ENCODE measurements at places on chromosomes 1 and 21. TPM values are rescaled to one million over a fixed set of nuclear protein-coding genes. Genes with fewer than 3 reads are reported as not detected.

The ERVH48-1 gene
- 0.07 TPM for total RNA-seq

- no peak overlapping the region for H3K27ac ChIP-seq
- H3K4me3 ChIP-seq = no peak overlapping the region
- DNase-seq = peak; percentile 65
- H3K27me3 ChIP-seq = peaks cover 18% of the 10 kb centered on the region
- no peaks in the 10 kb centered on the region for H3K36me3 ChIP-seq
- H3K4me1 ChIP-seq = peaks cover 3% of the 10 kb centered on the region
Measured at GRCh38 chr1:29120947-29121485, 2.7 kb downstream of the TMEM200B start.

The RAB3B gene
- total RNA-seq = 2.7 TPM

DNA sequence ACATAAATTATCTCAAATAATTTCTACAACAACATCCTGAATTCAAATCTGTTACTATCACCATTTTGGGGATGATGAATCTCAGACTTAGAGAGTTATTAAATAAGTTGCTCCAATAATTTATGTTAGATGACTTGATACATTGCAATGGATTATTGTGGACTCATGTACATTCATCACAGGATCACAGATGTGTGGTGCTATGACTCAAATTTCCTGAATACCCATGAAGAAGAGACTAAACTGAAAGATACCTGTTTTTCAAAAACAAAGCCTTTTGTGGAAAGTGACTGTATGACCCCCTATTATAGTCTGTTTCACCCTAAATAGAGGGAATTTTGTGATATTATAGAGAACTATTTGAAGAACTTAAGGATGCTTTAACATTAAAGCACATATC is 315.0 kb downstream of the PLA2G4A start:
- no peak overlapping the region for H3K4me3 ChIP-seq
- no peak for DNase-seq
- no peaks in the 10 kb centered on the region for H3K27me3 ChIP-seq
- no peaks in the 10 kb centered on the region for H3K4me1 ChIP-seq

- no peak overlapping the region for H3K27ac ChIP-seq
- H3K27me3 ChIP-seq = no peaks in the 10 kb centered on the region
- DNase-seq = no peak
- H3K36me3 ChIP-seq = no peaks in the 10 kb centered on the region
Measured at GRCh38 chr1:68585351-68585750, 88.5 kb upstream of the DEPDC1 start.

GRCh38 chr1:208233546-208233945 is 10.6 kb downstream of the PLXNA2 start:
- H3K27ac ChIP-seq = no peak overlapping the region
- no peaks in the 10 kb centered on the region for H3K27me3 ChIP-seq
- DNase-seq = no peak
- H3K4me3 ChIP-seq = no peak overlapping the region

GRCh38 chr1:208156310-208156709 is 87.9 kb downstream of the PLXNA2 start:
- no peak for DNase-seq
- peaks cover 3% of the 10 kb centered on the region for H3K27me3 ChIP-seq
- H3K27ac ChIP-seq = no peak overlapping the region
- no peaks in the 10 kb centered on the region for H3K36me3 ChIP-seq
- peaks cover 24% of the 10 kb centered on the region for H3K4me1 ChIP-seq

The CSMD2 gene
- total RNA-seq = 0.24 TPM

DNA sequence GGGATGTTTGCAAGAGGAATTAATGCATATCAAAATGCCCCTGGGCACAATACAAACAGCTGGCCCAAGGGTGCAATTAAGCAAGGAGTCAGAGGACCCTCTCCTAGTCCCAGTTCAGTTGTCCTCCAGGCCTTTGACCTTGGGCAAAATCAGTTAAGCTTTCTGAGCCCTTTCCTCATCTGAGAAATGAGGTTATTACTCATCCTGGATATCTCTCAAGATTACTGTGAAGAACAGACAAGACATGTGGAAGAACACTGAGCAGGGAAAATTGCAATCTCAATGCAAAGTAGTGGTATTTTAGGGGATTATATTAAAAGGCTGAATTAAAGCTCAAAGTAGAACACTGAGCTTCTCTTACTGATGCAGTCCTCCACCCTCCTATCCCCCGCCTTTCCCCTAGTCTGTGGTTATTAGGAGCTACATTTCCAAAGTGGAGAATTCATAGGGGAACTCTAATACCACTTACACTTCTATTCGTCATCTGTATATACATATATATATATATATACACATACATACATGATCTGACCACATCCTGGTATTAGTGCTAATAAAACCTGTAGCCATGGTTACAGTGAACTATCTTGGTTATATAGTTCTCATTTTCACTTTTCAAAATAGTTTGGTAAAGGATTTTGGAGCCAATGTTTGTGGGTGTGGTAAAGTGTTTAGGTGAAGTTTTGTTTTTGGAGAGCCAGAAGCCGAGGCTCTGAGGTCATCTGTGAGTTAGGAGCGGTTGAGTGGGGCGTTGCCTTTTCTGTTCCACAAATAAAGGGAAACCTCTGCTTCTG is 18.1 kb downstream of the KIAA0040 start:
- H3K4me3 ChIP-seq = no peak overlapping the region
- H3K36me3 ChIP-seq = no peaks in the 10 kb centered on the region
- H3K4me1 ChIP-seq = no peaks in the 10 kb centered on the region
- no peak for DNase-seq

The CFHR4 gene
- not detected for total RNA-seq
